Ecto neural progenitor cell (in vitro differentiated cells): ENCODE measurements at places on chromosomes 4 and X.

DNA sequence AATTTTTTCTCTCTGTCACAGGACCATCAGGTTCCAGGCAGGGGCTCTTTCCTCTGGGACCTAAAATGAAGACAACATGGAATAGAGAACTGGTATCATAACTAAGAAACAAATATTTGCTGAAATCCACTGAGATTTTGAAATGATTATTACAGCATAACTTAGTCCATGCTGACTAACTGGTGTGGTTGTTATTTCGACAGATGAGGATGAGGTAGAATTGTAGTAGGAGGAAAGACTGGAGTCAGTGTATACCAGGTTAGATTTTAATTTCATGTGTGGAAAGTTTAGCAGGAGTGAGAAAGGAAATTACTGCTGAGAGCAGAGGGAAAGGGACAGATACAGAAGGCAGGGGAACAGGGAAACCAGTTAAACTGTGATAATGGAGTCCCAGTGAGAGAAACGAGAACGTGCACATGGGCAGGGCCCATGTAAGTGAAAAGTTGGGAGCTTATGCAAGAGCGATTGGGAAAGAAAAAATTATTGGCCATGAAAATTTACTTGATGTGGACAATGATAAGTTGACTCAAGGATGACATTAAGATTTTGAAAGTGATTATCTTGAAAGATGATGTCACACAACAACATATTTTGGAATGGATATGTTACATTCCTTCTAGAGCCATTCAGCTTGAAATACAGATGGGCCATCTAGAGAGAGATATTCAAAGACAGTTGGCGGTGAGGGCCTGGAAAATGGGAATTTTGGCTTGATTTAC, 98.7 kb upstream of the DDIT4L start:
- no peak for DNase-seq

- DNase-seq = no peak
Measured at GRCh38 chr4:67558493-67558892, at the start of gene STAP1. TSS of gene STAP1 (plus strand) at chr4:67558727. CDS start at chr4:67558810, 83 bp downstream.

DNA sequence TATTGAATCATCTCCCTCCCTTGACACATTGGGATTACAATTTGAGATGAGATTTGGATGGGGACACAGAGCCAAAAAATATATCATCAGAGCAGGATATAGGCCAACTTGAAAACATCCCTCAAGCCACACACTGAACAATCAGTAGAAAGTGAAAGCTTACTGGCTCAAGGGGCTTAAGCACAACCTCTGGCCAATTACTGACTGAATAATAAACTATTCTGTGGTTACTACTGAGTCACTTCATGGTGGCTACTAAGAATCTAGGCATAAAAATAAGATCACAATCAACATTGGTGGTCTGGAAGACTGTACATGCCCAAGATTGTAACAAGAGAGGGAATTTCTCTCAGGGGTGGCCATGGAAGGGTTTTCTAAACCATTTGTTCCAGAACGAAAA, 27.4 kb upstream of the GPR174 start:
- no peak for DNase-seq

DNA sequence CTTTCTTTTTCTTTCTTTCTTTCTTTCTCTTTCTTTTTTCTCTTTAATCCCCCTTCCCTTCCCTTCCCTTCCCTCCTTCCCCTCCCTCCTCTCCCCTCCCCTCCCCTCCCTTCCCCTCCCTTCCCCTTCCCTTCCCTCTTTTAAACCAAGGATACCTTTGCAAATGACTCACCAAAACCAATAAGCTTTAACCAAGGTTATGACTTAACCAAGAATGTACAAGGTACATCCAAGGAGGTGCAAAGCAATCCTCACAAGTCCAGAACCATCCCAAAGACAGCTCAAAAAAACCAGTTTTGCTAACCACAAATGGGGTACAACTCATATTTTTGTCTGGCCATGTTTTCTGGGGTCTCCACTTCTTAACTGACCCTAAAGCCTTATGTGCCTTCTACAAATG, 174.7 kb upstream of the PPP1R2C start:
- no peak for DNase-seq
